ENCODE measurements at places on chromosomes 1 and 21.

DNA sequence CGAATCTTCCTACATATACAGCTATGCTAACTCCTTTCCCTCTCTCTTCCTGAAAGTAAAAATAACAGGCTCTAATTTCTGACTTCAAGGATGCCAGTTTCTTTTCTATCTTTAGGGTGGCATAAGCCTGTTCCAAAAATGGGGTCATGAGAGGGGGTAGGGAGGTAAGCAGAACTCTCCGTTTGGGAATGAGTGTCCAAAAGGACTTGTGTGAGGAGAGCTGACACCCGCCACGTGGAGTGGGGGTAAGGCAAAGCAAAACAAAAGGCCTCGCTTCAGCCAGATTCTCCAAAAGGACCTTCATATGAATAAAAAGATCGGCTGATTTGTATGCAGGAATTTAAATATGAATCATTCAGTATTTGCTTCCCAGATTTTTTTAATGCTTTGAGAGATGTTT lies 28.6 kb downstream of the PLPPR4 start:
- no peak for DNase-seq

GRCh38 chr1:192571668-192572067 lies 3.9 kb upstream of the RGS1 start:
- no peak for DNase-seq

DNA sequence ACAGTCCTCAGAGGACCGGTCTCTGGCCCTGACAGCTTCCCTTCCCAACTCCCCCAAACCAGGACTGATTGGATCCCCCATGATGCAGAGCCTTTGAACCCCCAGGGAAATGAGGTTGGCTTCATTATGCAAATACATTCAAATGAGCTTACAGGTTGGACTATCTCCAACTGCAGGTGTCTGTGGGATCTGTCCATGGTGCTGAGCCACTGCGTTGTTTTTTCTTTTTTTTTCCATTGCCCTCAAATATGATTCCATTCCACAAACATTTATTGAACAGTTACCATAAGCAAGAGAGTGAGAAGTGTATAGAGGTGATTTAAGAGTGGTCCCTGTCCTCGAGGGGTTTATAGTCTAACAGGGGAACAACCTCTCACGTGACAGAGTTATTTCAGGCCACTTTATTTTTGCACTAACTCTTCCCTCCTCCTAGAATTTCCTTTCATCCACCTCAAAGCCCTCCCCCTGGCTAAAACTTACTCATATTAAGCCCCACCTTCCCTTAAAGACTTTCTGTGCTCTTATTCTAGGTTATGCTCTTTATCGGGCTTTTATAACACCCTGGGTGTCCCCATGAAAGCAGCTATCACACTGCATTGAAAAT lies 21.9 kb downstream of the DLGAP3 start:
- no peak for DNase-seq

DNA sequence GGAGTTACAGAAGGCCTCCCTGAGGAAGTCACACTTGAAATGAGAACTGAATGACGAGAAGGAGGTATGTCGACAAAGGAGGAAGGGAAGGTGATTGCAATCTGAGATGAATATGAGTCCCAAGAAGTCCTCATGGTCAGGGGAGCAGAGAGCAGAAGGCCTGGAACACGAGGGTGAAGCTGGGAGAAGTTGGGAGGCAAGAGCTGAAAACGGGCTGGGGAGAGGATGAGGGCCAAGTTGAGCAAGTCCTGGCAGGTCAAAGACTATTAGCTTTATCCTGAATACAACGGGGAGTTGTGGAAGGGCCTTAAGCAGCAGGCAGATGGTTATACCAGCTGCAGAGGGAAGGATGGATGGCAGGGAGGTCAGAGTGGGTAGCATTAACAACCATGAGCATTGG lies 89.5 kb downstream of the KCNJ15 start:
- DNase-seq: no peak

DNA sequence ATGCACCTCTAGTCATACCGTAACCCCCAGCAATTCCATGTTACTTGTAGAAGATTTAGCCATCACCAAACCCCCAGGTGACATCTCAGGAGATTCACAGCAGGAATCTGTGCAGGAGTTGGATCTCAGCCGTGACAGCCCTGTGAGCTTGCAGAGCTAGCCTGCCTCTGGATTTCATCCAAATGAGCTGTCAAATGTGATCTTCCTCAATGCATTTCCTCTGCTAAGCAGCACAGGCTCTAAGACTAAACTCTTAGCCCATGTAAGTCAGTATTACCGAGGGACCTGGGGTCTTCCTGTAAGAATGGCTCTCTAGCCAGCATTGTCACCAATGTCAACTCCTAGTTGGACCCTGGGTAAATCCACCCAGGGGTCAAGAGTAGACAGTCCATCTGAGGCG lies 41.7 kb downstream of the UMODL1 start:
- no peak for DNase-seq

DNA sequence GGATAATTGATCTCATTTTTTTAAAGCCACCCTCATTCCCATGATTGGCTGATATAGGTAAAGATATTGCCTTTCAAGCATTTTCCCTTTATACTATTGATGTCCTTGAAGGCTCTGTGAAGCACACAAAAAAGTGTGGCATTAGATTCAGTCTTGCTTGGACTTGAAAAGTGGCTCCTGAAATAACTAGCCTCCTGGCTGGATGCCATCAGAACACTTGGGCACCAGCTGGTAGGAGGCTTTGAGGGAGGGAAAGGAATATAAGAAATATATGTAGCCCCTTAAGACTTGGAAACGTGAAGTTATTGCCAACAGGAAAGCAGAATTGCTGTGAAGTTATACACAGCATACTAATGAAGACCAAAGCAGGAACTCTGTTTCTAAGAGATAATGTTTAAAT lies 14.1 kb downstream of the MTR start:
- DNase-seq: no peak

GRCh38 chr1:12478612-12478985 lies 139.4 kb downstream of the DHRS3 start:
- DNase-seq: peak; percentile 70

- peak; percentile 77 for DNase-seq
Measured at GRCh38 chr1:156295391-156295947, at the start of gene GLMP. Gene GLMP (minus strand): TSS chr1:156295679. CDS start chr1:156295645, 34 bp downstream.

GRCh38 chr1:1567891-1568291 lies 6.8 kb downstream of the SSU72 start:
- DNase-seq: no peak

- DNase-seq: no peak
Measured at GRCh38 chr1:150609732-150610131, 19.7 kb downstream of the ENSA start.

- DNase-seq: no peak
Measured at GRCh38 chr21:14519000-14519399, 27.1 kb downstream of the SAMSN1 start.

- DNase-seq: no peak
Measured at GRCh38 chr1:42272920-42273319, 62.1 kb downstream of the FOXJ3 start.

DNA sequence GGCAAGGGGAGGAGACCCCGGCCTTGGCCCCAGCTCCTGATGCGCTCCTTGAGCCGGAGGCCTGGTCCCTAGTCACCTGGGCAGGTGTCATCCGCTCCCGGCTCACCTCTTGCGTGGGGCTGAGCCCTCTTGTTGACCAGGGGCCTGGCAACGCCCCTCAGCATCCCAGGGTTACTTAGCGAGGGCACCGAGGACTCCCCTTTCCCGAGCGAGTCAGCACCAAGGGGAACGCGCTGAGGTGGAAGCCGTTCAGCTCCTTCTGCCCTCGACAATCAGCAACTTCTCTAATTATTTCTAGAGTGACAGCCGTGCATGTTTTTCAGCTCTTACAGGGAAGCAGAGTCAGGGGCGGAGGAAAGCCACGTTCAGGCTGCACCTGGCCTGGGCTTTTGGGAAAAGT lies 522 bp downstream of the SLC45A1 start:
- DNase-seq: no peak

GRCh38 chr1:212062832-212063438 lies 27.4 kb downstream of the DTL start:
- DNase-seq: no peak

- no peak for DNase-seq
Measured at GRCh38 chr21:19130379-19131028, 726.9 kb upstream of the TMPRSS15 start.

- DNase-seq: no peak
Measured at GRCh38 chr1:153631047-153632022, 2.5 kb upstream of the CHTOP start.

DNA sequence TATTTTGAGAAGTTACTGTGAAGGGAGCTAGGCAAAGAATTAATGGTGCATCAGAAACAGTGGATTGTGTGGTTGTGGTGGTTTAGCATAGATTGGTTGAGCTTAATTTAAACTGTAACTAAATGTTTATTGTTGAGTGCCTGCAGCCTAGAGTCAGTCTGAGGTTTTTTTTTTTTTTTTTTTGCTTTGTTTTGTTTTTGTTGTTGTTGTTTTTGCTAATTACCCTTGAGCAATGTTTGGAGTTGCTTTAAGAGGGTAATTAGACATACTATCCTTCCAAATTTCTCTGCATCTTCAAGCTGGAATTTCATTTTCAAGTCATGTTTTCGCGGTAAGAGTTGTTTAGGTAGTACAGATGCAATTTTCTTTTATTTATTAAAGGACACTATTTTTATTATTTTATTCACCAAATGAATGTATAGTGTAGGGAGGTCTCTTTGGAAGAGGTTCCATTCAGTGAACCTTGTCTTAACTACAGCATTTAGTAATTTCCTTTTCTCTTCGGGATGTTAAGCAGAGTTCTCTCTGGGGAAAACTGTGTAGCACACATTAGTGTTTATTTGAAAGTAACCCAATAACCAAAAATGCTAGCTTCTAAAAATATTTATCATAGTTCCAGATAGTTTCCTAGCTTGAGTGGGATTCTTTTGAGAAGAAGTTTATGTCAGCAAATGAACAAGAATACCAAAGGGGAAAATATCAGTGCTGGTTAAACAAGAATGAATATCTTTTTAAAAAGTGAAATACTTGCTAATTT lies 82.3 kb downstream of the CLIC4 start:
- DNase-seq: no peak

- DNase-seq: no peak
Measured at GRCh38 chr1:12383001-12383400, 153.2 kb downstream of the VPS13D start.

DNA sequence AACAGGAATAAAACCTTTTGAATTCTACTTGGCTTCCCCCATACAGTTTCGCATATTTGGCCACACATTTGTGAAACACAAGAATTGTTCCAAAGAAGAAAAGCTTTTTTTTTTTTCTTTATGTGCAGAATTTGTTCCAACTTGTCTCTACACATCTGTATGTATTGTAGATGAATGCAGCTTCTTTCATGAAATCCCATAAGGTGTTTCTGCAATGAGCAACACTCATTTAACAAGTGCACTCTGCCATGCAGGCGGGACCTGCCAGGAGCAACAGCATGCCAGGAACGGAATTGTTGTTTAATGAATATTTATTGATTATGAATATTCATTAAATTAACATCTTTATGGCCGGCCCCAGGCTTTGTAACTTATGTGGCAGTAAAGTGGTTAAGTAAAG lies 1075.0 kb downstream of the TTLL7 start:
- DNase-seq: no peak

DNA sequence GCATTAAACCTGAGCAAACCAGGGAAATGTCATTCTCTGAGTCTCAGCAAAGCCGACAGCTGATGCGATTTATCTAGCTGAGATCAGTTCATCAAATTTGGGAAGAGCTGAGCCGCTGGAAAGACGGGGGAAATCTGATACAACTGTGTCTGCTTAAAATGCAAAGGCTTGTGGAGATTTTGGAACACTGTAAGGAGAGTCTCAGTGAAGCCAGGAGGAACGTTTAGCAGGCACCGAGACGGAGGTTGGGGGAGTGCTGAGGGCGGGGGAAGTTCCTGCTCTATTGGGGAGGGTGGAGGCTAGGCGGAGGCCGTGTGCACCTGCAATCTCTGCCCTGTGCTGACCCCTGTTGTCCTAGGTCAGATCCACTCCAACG lies 143.2 kb upstream of the CSF3R start:
- DNase-seq: no peak

- DNase-seq: no peak
Measured at GRCh38 chr1:192831706-192832355, 23.0 kb downstream of the RGS2 start.

DNA sequence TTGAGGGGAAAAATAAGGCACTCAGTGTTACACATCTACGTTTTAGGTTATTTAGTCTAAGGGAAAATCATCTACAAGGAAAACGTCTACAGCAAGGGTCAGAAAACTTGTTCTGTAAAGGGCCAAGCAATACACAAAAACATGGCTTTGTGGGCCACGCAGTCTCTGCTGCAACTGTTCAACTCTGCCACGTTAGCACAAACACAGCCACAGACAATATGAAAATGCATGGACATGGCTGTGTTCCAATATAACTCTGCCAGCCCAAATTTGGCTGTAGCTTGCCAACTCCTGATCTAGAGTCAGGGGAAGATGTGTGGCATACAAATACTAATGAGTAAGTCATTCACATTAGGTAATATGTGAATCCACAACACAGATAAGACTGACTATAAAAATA lies 40.7 kb downstream of the COA6 start:
- DNase-seq: no peak

- no peak for DNase-seq
Measured at GRCh38 chr1:65055747-65056146, 89.4 kb upstream of the JAK1 start.

DNA sequence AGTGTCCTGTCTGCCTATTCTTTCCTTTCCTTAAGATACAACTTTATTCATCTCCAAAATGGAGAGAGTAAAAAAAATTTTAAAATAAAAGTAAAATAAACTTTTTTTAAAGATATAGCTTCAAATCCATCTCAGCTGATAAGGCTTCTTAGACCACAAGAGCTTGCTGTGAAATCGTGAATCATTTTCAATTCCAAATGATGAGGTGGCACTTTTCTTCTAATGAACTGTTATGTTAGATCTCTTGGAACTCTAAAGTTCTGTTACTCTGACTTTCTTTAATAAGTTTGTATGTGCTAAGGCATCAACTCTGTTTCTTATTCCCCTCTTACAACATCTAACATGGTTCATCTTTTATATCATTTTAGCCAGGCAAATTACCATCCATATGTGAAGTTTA lies 4.5 kb downstream of the SH3GLB1 start:
- DNase-seq: no peak

DNA sequence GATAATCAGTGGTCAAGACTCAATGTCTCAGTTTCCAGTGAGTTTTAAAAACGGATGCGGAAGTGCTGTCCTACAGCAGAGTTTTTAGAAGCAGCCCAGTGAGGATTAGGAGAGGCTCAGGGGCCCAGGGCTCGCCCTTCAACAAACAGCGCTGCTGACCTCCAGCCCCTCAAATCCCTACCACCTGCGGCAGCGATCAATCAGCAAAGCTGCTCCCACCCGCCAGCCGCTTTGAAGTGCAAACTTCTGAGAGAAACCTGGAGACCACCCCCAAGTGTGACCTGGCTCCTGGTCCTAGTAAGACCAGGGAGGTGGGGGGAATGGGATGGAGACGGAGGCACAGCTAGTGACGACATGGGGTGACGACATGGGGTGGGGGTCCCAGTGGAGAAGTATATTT lies 14.4 kb downstream of the ZBTB17 start:
- no peak for DNase-seq

All from mucosa of descending colon (tissue), 3 donors.